ENCODE measurements at places on chromosomes 4 and X.

- peak; percentile 3 for DNase-seq
Measured at GRCh38 chrX:131725001-131725654, 181.3 kb downstream of the OR13H1 start.

- peak; percentile 70 for DNase-seq
Measured at GRCh38 chrX:77668391-77669237, 117.4 kb downstream of the ATRX start.

DNA sequence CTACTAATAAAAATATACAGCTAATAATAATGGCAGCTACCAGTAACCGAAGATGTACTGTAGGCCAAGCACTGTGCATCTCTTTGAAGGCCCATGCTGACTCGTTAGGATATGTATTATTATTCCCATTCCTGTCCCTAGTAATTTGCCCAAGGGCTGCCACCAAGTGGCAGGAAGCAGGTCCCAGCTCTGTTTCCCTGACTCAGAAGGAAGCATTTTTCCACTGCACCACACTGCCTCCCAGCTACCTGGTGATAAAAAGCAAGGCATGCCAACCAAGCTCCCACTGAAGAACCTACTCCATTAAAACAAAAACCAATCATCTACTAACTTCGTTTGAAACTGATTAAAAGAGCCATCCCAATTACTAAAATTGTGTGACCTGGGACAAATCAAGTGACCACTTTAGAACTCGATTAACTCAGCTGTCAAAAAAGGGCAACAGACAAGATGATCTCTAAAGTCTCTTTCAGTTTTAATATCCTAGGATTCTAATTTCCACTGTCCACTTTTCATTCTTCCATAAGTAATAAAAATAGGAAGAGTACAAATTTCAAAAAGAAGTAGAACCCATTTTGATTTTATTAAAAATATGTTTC, 24.3 kb upstream of the PGM2 start:
- DNase-seq: peak; percentile 56

DNA sequence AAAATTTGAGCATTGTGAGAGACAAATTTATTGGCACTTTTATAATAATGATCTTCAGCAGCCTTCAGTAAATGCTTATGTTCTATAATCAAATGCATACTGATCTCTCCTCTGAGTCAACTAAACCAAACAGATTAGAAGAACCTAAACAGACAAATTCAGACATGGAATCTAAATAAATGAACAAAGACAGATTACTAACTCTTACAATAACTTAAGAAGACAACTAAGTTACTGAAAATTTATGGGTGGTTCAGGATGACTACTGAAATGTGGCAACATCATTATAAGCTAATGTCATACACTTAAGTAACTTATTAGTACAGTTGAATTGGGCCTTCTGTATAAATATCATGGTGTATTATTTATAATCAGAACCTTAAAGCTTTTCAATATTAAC, 127.3 kb downstream of the NEK1 start:
- no peak for DNase-seq

GRCh38 chrX:120677004-120677652, 47.3 kb upstream of the C1GALT1C1 start:
- peak; percentile 12 for DNase-seq

GRCh38 chr4:102625232-102625930, 124.2 kb downstream of the NFKB1 start:
- peak; percentile 75 for DNase-seq

DNA sequence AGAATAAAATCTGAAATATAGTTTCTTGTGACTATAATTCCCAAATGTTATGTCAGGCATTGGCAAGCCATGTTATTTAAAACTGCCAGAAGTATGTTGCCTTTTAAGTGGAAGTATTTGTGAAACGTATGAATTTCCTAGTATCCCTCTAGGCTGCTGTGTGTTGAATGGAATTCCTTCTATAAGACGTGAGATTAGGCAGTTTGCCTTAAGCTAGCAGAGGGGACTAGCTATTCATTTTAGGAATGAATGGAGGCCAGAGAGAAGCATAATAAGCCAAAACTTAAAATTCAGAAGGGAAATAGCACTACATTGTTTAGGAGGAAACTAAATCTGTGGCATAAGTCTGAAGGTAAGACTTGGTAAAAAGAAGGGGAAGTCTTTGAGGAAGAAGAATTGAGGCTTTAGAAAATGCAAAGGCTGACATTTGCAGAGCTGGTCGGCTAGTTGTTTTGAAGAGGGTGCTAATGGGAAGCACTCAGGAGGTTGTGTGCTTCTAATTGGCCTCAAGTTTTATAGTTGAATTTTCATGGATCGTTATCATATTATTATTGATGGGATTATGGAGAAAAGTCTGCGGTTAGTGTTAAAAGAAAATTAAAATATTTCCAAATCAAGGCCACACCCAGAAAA, 57.1 kb downstream of the TMEM131L start:
- DNase-seq: no peak

DNA sequence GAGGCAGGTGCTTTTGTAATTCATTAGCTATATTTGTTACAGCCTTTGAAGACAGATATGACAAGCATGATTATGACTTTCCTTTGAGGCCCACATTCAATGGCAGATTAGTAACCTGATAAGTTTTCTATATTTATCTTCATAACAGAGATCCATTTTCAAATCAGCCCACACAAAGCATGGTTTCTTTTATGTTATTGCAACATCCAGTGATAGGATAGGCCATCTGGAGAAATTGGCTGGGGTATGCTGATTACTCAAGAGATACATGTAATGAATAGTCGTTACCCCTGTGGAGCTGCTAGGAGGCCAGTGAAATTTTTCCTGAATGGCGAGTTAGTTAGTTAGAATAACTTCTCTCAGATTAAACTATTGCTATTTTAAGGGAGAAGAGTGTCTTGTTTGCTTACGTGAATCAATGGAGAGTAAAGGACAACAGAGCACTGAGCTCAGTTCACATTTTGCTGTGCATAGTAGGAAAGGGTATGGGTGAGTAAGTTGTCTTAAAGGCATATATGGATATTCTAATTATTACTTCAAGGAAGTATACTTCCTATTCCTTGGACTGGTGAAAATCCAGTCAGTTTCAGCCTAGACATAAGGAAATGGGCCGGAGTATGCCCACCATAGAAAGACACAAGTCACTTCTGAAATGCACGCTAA, 79.2 kb upstream of the DKK2 start:
- DNase-seq: peak; percentile 4

GRCh38 chr4:35948171-35948570, 296.1 kb downstream of the ARAP2 start:
- no peak for DNase-seq

DNA sequence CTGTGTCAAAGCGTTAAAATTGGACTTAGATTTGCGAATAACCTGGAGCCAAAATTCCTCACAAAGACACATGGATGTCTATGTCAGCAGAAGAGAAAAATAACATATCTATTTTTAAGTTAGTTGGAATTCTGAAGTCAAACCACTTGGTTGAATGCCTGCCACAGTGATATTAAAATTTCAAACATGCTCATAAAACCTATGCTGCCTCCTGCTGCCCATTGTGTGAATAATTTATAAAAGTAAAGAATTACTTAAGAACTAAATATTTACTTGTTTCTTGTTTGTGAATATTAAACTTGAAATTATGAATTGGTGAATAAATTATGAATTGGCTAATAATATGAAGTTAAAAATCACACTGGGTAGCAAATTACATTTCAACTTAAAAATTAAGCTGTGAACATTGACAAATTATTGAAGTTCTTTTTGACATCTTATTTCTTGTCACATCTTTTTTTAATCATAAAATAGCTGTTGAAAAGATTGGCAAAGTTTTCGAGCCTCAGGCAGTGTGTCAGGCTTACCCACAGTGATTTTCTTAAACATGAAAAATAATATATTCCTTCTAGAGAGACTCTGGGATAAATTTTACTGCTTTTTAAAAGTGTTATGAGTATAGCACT, 35.4 kb downstream of the FABP2 start:
- DNase-seq: peak; percentile 63

All from NB4 (cell line).